Right lung (tissue), 10 donors: ENCODE measurements at places on chromosomes 2 and 18. TPM values are rescaled to one million over a fixed set of nuclear protein-coding genes. Genes with fewer than 3 reads are reported as not detected.

GRCh38 chr2:3001615-3002560 is 375.7 kb downstream of the EIPR1 start:
- DNase-seq: peak; percentile 3

DNA sequence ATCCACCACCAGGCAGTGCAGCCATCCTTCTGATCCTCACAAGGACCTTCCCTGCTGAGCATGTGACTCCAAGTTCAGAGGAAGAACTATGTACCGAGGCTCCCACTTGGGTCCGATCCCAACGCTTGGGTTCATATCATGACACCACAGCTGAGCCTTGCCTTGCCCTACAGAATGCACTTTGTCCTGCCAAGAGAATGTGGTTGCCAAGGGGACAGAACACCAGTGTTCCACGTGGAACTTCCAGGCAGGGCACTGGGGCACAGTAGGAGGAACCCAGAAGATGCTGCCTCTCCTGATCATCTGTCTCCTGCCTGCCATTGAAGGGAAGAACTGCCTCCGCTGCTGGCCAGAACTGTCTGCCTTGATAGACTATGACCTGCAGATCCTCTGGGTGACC is at the start of gene TEX51:
Gene TEX51 (plus strand): TSS at position 255 of the 400 bp plus-strand sequence. CDS start 29 bp downstream, at position 284.
- no peak for DNase-seq

DNA sequence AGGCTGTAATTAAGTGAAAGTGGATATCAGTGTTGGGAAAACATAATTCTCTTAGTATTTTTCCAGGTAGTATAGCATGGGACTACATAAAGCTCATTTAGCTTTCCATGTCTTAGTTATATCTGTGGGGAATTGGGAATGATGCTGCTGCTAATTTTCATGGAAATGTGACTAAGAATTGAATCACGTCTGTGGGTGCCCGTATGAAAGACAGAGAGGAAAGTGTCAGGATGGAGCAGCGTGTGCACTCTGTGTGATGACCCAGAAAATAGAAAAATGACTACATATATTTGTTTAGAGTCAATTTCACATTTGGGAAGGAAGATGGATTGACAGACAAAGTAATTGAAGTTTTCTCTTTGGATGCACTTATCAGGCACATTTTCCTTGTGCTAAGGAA is 212.1 kb downstream of the PTPRM start:
- DNase-seq: no peak

Gene CFAP221
- polyA plus RNA-seq: 13.4 TPM

DNA sequence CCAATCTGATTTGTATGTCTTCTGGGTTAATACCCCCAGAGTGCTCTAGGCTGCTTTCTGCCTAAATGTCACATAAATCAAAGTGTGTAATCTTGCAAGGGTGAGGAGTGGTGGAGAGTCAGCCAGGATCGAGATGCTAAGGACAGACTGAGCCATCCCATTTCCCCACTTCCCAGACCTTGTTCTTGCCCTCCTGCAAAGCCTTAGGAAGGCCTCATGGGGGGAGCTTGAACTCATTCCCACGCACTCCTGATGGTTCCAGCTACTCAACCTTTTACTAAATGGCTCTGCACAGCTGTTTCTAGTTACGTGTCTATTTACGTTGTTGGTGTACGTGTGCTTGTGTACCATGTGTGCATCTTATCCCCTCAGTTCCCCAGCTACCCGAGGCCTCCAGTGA is 423.6 kb upstream of the TNP1 start:
- no peak for DNase-seq

- no peak for DNase-seq
These were observed 48.0 kb upstream of the CYP1B1 start for GRCh38 chr2:38123911-38124310.

Gene MAIP1
- 21.9 TPM for polyA plus RNA-seq

Gene CNDP1
- 0.69 TPM for polyA plus RNA-seq

GRCh38 chr2:72770879-72771461 is 54.9 kb downstream of the EXOC6B start:
- peak; percentile 52 for DNase-seq

- no peak for DNase-seq
These were observed 3.5 kb upstream of the B3GNT7 start for GRCh38 chr2:231391981-231392380.

Gene NOL4
- 2.4 TPM for polyA plus RNA-seq

Gene VSNL1
- 21.0 TPM for polyA plus RNA-seq

Gene FIGN
- polyA plus RNA-seq: 7.5 TPM

Gene MGAT4A
- polyA plus RNA-seq: 11.5 TPM
